NCI-H2081 (cell line): ENCODE measurements at places on chromosomes 1 and 21.
A peak's percentile ranks its signal among the peaks of the same experiment; 100 is the strongest.

- DNase-seq: no peak
These were observed 52.1 kb downstream of the ADCY10 start for GRCh38 chr1:167861664-167862381.

DNA sequence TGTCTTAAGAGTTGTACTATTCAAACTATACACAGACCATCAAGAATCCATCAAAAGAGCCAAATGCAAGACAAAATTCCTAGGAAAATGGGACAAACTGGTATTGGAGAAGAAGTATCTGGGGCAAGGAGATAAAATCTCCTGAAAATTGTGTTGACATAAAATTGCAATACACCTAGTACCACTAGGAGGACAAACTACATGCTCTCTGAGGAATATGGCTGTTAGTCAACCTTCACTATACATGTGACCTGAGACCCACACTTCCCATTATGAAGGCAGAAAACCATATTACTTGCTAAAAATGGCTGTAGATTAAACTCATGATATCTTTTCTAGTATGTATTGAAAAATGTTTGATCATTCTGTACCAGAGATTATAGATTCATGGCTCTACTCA is 30.0 kb downstream of the IRF2BP2 start:
- DNase-seq: no peak

GRCh38 chr21:34992736-34993398 is 56.2 kb downstream of the RUNX1 start:
- no peak for DNase-seq

DNA sequence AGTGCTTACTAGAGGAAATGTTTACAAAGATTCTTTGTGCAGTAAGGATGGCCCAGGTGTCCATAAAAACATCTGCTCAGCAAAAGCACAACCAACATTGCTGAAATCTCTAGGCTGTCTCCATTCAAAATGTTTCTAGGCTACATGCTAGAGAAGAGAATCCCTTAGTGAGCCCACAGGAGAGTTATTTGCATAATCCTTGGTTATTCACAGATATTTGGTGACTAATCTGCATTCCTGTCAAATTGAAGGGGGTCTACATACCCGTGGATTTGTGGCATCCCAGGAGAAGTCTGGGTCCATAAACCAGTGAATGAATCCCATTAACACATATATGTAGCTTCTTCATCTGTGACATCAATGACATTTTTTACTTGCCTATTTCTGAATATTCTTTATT is 261.3 kb upstream of the ESRRG start:
- DNase-seq: no peak

DNA sequence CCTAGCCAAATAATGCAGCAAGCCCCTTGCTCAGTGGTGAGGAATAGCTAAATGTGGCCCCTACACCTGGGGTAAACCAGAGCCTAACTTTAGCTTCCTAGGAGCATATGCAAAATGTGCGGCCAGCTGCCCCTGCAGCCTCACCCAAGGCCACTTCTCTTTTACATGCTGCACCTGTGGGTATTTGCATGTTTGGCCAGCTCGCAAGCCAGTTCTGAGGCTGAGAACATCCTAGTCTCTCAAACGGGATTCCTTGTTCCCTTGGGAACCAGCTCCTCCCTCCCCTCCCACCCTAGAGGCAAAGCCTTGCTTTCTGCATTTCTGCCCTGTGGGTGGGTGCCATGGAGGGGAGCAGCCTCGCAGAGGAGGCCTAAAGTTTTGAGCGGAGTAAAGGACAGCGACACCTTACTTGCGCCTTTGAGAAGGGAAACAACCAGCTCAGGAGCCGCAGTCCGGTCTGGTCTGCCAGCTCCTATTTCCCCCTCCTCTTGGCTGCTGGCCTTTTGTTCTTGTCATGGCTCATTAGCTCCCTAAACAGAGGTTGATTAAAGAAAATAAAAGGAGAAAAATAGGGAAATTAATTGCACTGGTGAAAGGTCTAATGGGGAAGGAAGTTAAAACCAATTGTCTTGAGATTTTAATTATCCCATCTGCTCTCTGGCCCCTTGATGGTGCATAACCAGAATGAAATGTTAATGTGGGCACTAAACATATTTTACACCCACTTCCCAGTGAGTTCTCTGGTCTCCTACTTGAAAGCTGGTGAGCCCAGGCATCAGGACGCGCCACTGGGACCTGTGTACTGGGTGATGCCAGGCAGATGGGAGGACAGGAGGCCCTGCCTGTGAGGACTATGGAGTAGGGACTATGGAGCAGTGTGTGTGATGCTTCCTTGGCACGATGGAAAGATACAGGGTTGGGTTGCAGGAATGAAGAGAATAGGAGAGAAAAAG is 68.7 kb downstream of the TEX35 start:
- DNase-seq: peak; percentile 24

DNA sequence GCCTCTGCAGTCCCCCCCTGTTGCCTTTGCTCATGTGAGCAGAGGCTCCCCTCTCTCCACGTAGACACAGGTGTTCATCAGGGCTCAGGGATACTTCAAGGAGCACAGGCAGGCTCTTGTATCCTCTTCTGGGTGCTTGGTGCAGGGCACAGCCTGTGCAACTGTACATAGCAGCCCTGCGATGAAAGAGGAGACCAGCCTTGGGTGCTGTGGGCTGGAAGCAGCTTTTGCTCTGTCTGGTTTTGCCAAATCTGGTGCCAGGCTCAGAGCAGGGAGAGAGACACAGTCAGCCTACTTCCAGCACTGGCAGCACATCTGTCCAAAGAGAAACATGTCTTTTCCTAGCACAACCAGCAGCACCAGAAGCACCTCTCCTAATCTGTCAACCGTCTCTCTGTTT is 132.1 kb downstream of the ETS2 start:
- no peak for DNase-seq

- DNase-seq: no peak
These were observed 21.3 kb downstream of the AIDA start for GRCh38 chr1:222691016-222691415.

DNA sequence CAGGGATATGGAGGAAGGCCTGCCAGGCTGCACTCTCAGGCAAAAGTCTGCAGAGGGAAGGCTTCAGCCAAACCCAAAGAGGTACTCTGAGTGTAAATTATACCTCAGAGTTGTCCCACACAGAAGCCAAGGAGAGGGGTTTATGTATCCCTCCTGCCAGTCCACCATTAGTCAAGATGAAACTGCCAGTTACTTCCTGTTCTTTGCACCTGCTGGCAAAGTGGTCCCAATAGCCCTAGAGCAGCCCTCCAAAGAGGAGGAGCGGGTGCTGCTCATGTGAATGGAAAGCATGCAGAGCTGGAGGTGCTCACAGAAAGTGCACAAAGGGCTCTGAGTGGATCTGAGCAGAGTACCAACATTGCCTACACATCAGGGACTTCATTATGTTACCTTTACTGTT is 37.1 kb upstream of the MCOLN3 start:
- no peak for DNase-seq
